ENCODE measurements at places on chromosomes 4 and X.

DNA sequence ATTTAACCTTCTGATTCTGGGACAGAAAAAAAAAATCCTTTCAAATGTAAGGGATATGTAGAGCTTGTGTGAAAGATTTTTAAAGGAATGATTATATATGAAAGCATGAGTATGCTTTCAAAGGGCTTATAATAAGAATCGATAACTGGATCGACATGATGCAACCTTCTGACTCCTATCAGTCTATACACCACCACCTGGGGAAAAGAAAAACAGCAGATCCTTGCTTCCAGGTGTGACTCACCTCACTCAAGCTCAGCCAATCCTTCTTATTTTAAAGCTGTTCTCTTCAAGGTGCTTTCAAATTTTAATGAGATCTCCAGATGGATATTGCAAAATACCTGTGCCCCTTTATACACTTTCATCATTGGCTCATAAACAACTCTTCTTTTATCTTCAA is 102.1 kb upstream of the EDNRA start:
- DNase-seq, result no peak

- DNase-seq, result no peak
Observed at GRCh38 chrX:9704876-9705465, 60.7 kb downstream of the GPR143 start.

DNA sequence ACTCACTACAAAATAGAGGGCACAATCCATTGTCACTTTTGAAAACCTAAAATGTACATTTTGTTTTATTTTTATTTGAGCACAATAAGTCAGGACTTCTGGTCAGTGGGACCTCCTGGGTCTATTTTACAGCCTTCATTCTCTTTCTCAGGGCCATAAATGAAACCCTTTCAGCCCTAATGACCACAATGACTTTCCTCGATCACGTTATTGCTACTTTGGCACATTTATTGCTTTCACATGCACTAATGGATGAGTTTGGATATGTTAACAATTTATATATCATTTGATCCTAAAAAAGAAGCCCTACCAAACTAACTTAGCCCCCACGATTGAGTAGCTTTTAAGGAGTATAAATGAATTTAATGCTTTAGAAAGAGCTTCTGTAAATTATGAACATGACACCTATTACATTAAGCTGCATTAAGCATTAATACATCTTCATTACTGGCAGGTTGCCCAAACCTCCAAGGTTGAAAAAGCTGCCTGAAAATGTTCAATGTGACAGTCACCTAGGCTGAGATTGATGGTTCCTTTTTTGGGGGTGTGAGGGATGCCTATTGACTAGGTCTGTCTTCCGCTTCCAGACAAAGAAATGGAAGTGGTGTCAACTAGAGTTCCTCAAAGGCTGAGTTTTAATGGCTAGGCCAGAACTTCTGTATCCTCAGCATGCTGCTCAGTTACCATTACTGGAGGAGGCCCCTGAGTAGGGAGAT is 296.4 kb downstream of the GPAT3 start:
- no peak for DNase-seq

- DNase-seq, result no peak
Observed at GRCh38 chrX:48456628-48457331, 13.3 kb downstream of the SLC38A5 start.

DNA sequence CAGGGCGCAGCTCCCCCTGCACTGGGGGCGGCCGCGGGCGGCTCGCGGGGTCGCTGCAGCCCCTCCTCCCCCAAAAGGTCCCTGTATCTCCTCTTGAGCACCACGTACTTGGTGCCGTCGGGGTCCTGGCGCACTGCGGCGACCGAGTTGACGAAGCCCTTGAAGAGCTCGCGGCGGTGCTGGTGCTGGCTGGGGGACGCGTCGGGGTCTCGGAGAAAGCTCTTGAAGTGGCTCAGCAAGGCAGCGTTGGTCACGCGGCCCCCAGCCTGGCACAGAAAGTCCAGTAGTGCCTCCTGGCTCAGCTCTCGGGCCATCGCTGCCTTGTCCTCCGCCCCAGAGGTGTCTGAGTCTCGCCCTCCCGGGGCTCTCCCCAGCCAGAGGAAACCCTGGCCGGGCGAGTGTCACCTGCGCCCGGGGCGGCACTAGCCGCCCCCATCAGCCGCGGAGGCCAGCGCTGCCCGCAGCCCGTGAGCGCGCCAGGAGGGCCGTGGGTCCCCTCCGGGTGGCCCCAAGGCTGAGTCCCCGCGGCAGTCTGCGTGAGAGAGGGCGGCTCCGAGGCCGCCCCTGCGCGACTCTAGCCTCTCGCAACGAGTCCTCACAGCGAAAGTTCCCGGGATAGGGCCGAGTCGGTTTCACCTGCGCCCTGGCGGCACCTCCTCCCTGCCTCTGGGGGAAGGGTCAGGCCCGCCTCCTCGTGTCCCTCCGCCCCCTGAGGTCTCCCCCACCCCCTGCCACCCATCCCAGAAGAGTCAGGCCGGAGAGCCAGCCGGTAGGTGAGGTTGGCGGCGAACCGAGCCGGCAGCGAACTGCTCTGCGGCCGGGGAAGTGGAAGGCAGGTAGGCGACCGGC is at the start of gene SOWAHB:
SOWAHB (minus strand) TSS at position 609 of the 849 bp plus-strand sequence; CDS start at position 314, 295 bp downstream.
- DNase-seq, result no peak

- no peak for DNase-seq
Observed at GRCh38 chrX:30821116-30821515, 67.9 kb downstream of the TAB3 start.

- no peak for DNase-seq
Observed at GRCh38 chr4:59387759-59388758, 1812.1 kb upstream of the ADGRL3 start.

DNA sequence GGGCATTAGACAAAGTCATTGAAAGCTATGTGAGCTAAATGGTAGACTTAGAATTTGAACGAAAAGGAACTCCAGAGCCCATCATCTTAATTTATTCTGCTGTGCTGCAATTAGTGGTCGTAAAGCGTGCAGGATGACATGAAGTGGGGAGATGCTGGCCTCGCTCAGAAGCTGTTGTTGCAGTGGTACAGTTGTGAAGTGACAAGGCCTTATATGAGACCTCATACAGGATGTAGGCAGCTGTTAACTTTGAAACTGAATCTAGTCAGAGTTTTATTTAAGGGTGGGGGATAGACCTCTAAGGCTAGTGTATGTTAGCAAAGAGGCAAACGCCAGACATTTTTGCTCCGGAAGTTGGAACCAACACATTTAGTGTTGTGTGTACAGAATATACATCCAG is 13.4 kb downstream of the KLF3 start:
- DNase-seq, result no peak

DNA sequence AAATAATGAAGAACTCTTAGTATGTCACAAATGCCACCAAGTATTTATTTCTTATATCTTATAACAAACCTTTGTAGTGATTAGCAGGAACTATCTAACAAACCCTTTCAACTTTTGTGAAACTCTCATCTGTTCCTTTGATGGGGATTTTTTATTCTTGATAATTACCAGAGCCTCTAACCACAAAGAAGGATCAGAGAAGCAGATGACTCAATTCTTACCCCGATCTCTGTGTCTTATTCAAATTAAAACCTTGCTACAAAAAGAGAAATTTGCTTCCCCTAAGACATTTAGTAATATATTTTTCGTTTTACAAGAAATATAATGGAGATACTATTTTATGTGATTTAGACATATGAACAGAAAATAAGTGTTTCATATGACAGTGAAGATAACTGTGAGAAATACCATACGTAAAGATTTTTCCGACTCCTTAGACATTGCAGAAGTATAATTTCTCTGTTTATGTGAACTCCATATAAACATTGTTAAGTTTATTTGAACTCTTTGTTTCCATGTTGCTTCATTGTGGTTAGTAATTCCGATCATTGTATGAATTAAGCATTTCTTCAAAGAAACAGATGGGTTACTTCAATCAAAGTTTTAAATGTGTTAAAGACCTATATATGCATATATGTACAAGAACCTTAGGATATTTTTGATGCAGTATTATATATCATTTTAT is 205.4 kb downstream of the CFAP299 start:
- no peak for DNase-seq

DNA sequence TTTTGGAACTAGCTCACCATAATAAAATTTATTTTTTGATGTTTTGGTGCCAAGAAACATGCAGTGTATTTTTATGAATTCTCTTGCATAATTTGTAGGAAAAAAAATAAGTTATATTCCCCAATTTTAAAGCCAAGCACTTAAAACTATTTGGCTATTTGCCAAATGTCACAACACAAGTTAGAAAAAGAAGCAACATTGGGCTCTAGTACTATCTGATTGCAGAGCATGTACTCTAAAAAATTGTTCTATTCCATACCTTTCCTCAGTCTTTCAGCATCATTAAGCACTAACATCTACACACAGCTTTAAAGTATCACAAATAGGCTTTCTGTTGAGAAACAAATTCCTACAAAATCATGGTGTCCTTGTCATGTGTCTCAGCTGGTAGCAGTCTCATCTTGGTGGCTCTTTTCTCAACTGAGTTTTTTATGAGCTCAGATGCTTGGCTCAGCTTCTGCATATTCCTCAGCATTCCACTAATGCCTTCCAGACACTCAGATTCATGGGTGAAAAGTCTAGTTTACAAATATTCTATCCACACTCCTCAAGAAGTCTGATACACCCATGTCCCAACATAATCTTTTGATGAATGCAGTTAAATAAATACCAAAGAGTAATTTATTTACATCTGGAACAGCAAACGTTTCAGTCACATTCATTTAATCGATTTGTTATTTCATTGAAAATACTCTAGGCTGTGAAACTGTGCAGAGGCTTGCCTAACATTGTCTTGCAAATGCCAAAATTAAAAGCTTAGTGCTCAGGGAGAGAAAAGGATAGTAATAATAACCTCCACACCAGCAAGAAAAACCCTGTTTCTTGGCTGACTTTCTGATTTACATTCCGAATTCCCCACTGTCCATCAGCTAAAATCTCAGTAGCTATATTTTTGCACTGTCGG is 2209.9 kb downstream of the PCDH7 start:
- DNase-seq, result peak; percentile 6

DNA sequence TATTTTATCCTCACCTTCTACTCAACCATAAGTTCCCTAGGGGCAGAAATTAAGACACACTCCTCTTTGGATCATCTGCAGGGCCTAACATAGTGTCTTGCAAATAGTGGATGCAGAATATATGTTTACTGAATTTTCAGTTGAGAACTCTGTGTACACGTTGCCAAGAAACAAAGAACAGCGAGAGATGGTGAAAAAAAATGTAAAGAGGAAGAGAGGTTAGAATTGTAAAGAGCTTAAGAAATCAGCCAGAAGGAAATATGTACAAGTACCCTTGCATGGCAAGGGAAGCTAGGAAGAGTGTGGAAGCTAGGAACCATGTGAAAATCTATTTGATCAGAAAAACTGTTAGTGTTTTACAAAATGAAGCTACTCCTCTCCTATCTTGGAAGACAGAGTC is 431.0 kb downstream of the SMARCA1 start:
- DNase-seq, result no peak

- DNase-seq, result no peak
Observed at GRCh38 chr4:61400439-61401038, 200.4 kb downstream of the ADGRL3 start.

- no peak for DNase-seq
Observed at GRCh38 chrX:78946178-78946931, 1.2 kb downstream of the P2RY10 start.

DNA sequence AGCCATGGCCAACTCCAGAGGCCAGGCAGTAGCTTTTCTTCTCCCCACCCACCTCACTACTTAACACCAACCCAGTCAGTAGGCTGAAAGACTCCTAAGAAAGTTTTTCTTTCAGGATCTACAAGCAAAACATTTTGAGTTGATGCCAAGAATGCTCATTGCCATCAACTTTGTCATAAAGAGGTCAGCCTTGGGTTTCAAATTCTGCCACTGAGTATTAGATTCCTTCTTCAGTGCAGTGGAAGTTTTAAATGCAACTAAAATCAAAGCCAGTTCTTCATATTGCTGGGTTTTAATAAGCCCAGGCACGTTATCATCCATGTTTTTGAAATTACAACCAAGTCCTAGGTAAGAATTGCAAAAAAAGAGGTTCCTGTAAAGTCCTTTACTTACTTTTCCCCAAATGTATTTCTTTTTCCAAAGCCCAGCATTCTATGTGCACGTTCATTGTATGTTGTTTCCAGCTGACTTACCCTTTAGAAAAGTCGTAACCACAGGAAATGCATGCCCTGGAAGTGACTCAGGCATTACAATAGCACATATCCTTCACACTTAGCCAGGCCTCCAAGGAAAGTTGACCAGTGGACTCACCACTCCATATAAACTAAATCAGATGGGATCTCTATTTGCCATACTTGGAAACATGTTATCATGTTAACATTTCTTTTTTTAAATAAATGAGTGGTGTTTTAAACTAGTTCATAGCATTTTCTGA is 229.9 kb downstream of the SOX3 start:
- peak; percentile 57 for DNase-seq

- DNase-seq, result peak; percentile 27
Observed at GRCh38 chrX:39443240-39443639, 642.0 kb downstream of the MID1IP1 start.

DNA sequence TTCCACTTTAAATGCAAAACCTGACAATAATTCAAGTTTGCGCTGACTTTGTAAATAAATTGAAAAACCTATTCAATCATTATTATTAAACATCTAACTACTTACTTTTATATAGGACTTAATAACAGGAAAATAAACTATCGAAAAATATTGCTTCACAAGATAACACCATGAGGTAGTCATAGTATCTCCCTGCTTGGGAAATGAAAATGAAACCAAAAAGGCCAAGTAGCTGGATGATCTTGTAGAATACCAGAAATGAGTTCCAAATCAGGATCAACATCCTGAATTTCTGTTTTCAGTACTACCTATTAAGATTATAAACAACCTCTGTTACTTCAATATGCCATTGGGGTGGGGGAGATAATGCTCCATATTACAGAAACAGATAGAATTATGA is 58.9 kb downstream of the CHIC2 start:
- DNase-seq, result peak; percentile 44

DNA sequence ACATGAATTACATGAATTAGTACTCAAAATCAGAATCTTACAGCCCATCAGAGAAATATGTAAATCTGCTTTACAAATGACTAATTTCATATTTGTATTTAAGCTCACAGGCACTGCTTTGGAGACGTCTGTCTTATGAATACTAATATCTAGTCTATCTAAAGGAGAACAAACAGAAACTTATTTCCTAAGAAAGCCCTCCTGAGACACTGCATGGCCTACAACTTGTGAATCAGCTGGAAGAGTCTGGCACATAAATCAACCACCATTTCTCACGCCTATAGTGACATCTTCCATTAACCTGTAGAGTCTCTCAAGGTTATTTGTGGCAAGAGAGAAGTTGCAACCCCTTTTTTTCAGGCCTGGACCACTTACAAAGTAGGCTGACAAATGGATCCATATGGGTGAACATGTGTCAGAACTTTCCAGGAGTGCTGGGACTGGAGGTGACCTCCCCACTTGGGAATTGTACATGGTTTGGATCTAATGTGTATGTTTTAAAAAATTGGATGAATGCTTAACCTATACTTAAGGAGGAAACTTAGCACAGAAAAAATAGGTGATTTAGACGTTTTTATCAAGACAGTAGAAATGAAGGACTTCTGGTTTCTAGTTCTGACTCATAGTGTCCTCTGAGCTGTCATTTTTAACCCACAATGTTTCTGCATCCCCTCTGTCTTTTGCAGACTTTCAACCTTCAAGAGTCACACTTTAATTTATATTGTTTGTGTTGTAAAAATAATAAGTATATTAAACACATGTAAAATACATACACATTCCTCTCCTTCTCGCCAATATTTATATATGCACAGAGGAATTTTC is 83.2 kb upstream of the ARHGAP24 start:
- DNase-seq, result peak; percentile 33

GRCh38 chrX:9464435-9465371 is at the start of gene TBL1X:
Gene TBL1X, plus strand, starts transcription at chrX:9465058. Its CDS starts 188,529 bp downstream, at chrX:9653587.
- DNase-seq, result peak; percentile 59

GRCh38 chr4:147160908-147161513 is 215.3 kb upstream of the TTC29 start:
- DNase-seq, result peak; percentile 65
